Suprapubic skin (tissue), 4 donors: ENCODE measurements at places on chromosomes 12 and 14. TPM values are rescaled to one million over a fixed set of nuclear protein-coding genes. Genes with fewer than 3 reads are reported as not detected.

Gene SLC6A15
- total RNA-seq: 2.4 TPM

GRCh38 chr14:44914849-44915248 lies 46.9 kb downstream of the KLHL28 start:
- DNase-seq: no peak

DNA sequence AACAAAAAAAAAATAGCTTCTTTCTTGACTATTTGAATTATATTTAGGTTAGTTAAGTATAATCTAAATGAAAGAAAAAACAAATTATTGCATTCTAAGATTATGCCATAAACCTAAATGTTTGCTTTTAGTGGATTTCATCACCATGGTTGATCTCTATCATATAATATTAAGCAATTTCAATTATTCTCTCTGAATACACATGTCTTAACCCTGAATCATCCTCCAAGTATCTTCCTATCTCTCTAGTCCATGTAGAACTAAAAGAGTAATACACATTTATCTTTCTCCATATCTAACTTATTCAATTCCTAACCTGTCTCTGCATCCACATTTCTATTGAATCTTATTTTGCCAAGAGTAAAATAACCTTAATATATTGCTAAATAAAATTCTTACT lies 59.6 kb downstream of the PPFIA2 start:
- DNase-seq: no peak

- no peak for DNase-seq
Measured at GRCh38 chr12:520119-520518, 60.4 kb downstream of the B4GALNT3 start.

DNA sequence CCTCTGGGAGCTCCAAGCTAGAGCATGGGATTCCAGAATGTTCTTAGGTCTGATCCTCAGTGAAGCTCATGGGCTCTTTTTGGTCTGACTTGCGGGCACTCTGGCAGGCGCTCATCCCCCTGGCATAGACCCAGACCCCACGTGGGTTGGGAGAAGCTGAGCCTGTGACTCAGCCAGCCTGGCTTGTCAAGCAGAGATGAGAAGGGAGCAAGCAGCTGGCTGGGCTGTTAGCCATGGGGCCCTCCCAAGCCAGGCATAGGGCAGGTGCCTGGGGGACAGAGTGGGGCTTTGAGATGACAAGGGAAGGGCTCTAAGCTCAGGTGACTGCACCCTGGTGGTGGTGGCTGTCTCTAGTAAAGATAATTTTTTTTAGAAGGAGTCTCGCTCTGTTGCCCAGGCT lies 80.3 kb upstream of the NOS1 start:
- no peak for DNase-seq

GRCh38 chr12:131603939-131604795 lies 106.7 kb upstream of the SFSWAP start:
- no peak for DNase-seq

DNA sequence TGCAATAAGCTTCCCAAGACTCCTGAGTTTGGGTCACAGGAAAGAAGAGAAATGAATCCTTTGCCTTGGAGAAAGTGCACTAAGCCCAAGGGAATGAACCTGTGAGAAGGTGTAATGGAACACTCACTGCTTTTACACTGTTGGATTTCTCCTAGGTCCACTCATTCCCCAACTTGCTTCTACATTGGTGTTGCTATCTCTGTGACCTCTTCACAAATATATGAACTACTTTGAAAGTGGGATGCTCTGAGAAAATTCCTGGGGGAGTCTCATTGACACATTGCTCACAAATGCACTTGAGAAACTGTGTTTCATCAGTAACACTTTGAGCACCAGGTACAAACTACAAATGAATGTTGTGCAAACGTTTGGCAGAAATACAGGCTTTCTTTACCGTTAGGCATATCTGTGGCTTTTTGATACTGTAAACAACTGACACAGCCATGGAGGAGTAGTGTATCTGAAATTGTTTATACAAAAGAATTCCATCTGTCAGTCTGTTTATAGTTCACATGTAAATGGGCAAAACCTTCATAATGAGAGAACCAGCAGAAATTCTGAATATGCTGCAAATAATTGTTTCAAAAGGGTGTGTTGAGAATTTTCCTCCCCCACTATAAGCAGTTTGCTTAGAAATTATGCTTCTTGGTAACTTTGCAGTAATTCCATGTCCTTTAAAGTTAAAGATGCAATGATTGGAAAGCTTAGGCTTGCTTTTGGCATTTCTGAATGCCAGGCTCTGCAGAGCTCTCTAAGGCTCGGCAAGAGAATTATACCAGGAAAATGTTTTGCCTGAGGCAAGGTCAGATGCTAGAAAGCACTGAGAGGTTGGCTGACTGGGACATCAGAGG lies 348.5 kb upstream of the DDHD1 start:
- DNase-seq: no peak

GRCh38 chr12:51012570-51013236 lies 13.5 kb downstream of the SLC11A2 start:
- no peak for DNase-seq

DNA sequence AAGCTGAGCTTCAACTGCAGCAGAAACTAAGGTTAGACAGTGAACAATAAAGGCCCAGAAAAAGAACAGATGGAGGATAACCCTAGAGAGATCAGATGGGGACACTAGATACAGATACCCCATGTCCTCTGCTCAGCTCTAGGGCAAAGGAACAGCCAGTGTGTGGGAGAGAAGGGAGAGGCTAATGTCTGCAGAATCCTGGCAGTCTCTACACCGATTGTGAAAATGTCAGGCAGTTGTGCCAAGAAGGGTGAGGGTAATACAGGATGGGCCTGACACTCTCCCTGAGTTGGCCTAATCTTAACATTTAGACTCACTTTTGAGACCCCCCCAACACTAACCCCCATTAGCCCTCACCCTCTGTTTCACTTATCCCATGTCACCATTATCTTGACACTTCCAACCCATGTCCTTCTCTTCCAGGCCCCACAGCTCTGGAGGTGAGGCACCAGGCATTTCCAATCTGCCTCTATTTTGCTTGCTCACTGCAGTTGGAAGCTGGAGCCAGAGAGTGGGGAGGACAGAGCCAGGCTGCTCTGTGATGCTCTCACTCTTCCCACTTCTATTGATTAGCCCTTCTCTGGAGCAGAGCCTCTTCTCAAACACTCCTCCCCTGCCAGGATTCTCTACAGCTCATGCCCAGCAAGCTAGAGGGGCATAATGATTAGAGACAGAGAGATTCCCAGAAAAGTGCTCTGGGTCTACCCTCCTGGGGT lies 3.0 kb upstream of the BLOC1S1 start:
- DNase-seq: no peak

- no peak for DNase-seq
Measured at GRCh38 chr12:28948685-28949084, 200.4 kb upstream of the FAR2 start.
